ENCODE measurements at places on chromosomes 16 and 17.
A peak's percentile ranks its signal among the peaks of the same experiment; 100 is the strongest.

DNA sequence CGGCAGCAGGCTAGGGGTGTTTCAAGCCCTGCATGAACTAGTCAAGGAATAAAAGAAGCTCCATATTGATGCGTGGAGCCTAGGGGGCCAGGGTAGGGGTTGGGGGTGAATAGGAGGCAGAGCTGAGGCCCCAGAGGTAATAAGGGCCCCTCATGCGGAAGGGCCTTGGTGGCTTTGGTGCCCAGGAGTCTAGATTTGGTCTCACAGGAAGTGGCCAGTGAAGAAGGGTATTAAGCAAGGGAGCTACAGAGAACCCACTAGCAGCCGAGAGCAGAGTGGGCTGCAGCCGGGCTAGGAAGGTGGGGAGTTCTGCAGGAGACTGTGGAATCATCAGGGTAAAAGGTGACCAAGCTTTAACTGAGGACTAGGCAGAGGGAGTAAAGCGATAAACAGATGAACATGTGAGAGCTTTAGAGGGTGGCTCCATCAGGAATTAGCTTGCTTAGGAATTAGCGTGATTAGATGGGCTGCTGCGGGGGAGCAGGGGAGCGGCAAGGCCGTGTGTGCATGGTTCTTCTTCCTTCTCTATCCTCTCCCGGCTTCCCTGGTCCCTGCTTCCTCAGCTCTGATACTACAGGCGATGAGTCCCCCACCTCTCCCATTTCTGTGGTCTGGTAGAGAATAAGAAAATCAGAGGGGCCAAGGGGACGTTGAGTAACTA, 9.8 kb downstream of the GNGT2 start:
- H3K27ac ChIP-seq = no peak overlapping the region
- H3K4me1 ChIP-seq = no peaks in the 10 kb centered on the region
- no peak for DNase-seq
- H3K27me3 ChIP-seq = no peaks in the 10 kb centered on the region
- no peaks in the 10 kb centered on the region for H3K36me3 ChIP-seq

GRCh38 chr17:75566416-75566815, 21.2 kb upstream of the MYO15B start:
- H3K27ac ChIP-seq = no peak overlapping the region
- H3K27me3 ChIP-seq = no peaks in the 10 kb centered on the region
- H3K36me3 ChIP-seq = no peaks in the 10 kb centered on the region
- no peak for DNase-seq

- H3K4me3 ChIP-seq = peak overlapping the region; percentile 76
- H3K4me1 ChIP-seq = peaks cover 11% of the 10 kb centered on the region
- no peaks in the 10 kb centered on the region for H3K36me3 ChIP-seq
- H3K27ac ChIP-seq = no peak overlapping the region
Measured at GRCh38 chr16:787321-787966, 737 bp downstream of the RPUSD1 start.

GRCh38 chr16:85657996-85658395, 30.8 kb downstream of the GINS2 start:
- no peak overlapping the region for H3K27ac ChIP-seq
- no peak for DNase-seq
- H3K4me1 ChIP-seq = no peaks in the 10 kb centered on the region
- no peak overlapping the region for H3K4me3 ChIP-seq
- H3K36me3 ChIP-seq = no peaks in the 10 kb centered on the region

GRCh38 chr17:7058831-7059447, 15.0 kb upstream of the SLC16A11 start:
- no peaks in the 10 kb centered on the region for H3K4me1 ChIP-seq
- no peaks in the 10 kb centered on the region for H3K27me3 ChIP-seq
- DNase-seq = no peak
- no peak overlapping the region for H3K27ac ChIP-seq
- H3K36me3 ChIP-seq = no peaks in the 10 kb centered on the region

DNA sequence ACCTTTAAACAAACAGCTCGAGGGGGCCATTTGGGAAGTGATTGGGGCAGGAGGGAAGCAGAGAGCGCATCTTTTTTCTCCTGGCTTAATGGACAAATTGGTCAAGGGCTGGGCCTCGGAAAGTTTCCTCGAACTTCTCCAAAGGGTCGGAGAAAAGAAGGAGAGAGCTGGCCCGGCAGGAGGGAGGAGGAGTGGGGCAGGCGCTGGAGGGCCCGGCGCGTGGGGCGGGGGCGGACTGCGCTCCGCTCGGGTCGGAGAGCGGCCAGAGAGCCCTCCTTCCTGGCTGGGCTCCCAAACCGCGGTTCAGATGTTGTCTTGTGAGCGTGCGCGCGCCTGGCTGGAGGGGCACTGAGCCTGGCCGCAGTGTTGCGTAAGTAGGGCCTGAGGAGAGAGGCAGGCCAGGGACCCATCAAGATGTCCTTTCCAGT, 1.2 kb downstream of the MMP2 start:
- H3K4me3 ChIP-seq = peak overlapping the region; percentile 90
- no peaks in the 10 kb centered on the region for H3K4me1 ChIP-seq
- DNase-seq = peak; percentile 83
- H3K27ac ChIP-seq = peak overlapping the region; percentile 98

DNA sequence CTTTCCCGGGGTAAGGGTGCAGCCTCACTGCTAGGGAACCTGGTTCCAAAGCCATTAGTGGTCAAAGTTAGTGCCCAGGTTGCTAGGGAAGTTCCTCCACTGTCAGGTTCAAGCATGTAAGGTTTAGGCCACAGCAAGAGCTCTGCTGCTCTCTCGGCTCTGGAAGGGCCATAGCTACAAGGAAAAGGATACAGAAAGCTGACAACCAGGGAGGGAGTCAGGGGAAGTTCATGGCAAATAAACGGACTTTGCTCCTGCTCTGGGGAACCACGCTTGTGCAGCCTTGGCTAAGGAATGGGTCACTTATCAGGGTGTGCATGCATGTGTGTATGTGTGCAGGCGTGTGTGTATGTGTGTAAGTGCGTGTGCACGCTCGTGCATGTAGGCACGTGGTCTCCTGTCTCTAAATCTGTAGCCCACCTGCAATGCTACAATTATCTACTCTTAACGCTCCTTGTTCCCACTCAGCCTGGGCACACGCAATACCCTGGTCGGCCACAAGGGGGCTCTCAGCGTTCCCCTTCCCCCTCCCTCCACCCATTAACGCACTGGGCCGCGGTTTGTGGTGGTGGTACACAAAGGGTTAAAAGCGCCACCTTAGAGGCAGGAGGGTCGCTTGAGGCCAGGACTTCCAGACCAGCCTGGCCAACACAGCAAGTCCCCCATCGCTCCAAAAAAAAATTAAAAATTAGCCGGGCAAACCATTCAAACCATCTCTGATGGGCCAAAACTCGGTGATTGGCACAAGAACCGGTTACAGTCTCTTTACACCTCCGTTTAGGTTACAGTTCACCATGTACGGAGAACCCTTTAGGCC, 48.4 kb upstream of the KDM8 start:
- H3K27ac ChIP-seq = no peak overlapping the region
- H3K36me3 ChIP-seq = no peaks in the 10 kb centered on the region
- no peaks in the 10 kb centered on the region for H3K27me3 ChIP-seq
- H3K4me3 ChIP-seq = no peak overlapping the region

DNA sequence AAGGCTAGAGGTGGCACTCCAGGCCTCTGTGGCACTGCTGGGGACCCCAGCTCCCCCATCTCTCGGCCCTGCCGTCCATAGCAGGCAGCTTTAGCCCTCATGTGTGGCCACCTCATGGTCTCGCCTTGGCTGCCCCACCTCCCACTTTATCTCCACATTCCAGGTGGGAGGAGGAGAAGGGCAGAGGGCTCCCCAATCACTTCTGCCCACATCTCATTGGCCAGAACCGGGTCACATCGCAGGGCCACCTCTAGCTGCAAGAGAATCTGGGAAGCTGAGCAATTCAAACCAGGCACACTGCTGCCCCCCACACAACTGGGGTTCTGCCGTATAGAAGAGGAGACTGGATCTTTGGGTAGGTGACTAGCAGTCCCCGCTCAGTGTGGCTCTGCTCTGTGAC, 1.6 kb downstream of the DRC7 start:
- no peak overlapping the region for H3K4me3 ChIP-seq
- no peak overlapping the region for H3K27ac ChIP-seq
- DNase-seq = no peak

DNA sequence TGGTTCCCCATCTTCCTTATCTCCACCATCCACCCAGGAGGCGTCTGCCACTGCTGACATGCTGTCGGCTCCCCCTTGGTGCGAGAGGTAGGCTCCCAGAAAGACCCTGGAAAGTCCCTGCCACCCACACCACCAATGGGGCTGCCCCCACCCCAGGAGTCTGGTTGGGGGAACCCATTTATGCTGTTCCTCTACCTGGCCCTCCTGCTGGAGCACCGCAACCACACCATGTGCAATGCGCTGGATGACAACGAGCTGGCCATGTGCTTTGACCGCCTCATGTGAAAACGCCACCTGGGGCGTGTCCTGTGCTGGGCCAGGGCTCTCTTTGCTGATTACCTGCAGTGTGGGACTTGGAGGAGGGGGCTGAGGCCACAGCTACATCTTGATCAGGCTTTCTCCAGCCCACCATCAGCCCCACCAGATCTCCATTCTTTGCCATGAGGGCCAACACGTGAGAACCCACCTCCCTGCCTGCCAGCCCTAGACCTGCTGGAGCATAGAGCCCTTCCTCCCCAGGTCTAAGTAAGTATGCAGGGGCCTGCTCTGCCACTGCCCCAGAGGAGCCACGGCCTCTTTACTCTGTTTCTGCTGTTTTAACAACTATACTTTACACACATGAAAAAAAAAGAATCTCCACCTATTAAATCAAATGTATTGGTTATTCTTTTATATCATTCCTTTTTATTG, 7.9 kb upstream of the ALDH3A1 start:
- H3K4me1 ChIP-seq = no peaks in the 10 kb centered on the region
- no peak overlapping the region for H3K4me3 ChIP-seq
- no peaks in the 10 kb centered on the region for H3K27me3 ChIP-seq
- H3K27ac ChIP-seq = no peak overlapping the region

- no peak overlapping the region for H3K27ac ChIP-seq
- no peak overlapping the region for H3K4me3 ChIP-seq
- H3K4me1 ChIP-seq = no peaks in the 10 kb centered on the region
- DNase-seq = no peak
- H3K27me3 ChIP-seq = no peaks in the 10 kb centered on the region
Measured at GRCh38 chr17:6168296-6168695, 98.1 kb downstream of the WSCD1 start.

DNA sequence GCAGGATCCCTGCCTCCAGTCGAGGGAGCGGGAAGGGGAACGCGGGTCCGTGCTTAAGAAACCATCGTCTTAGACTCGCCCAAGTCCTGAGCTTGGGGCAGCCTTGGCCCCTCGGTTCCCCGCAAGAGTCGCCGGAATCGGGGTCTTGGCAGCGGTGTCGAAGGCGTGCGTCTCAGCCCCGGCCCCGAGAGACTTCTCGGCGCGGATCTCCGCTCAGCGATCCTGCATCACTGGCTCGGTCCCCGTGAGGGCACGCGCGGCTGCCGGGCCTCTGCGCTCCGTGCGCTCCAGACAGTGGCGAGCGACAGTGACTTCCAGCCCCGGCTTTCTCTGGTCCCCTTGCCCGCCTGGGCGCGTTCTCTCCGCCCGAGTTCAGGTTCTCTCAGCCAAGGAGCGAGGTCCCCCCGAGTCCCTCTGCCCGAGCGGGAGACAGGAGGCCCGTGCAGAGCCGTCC, 380 bp downstream of the HS3ST3A1 start:
- H3K27ac ChIP-seq = no peak overlapping the region
- H3K27me3 ChIP-seq = peaks cover 40% of the 10 kb centered on the region
- no peaks in the 10 kb centered on the region for H3K36me3 ChIP-seq

All from breast epithelium (tissue), 4 donors.